ENCODE measurements at places on chromosomes 5 and 9.

- DNase-seq = no peak
Measured at GRCh38 chr5:156331181-156331580, 4.2 kb downstream of the SGCD start.

- DNase-seq = no peak
Measured at GRCh38 chr9:17490110-17490509, 88.8 kb upstream of the SH3GL2 start.

GRCh38 chr5:148387325-148387724 is 3.6 kb downstream of the FBXO38 start:
- DNase-seq = peak; percentile 83

DNA sequence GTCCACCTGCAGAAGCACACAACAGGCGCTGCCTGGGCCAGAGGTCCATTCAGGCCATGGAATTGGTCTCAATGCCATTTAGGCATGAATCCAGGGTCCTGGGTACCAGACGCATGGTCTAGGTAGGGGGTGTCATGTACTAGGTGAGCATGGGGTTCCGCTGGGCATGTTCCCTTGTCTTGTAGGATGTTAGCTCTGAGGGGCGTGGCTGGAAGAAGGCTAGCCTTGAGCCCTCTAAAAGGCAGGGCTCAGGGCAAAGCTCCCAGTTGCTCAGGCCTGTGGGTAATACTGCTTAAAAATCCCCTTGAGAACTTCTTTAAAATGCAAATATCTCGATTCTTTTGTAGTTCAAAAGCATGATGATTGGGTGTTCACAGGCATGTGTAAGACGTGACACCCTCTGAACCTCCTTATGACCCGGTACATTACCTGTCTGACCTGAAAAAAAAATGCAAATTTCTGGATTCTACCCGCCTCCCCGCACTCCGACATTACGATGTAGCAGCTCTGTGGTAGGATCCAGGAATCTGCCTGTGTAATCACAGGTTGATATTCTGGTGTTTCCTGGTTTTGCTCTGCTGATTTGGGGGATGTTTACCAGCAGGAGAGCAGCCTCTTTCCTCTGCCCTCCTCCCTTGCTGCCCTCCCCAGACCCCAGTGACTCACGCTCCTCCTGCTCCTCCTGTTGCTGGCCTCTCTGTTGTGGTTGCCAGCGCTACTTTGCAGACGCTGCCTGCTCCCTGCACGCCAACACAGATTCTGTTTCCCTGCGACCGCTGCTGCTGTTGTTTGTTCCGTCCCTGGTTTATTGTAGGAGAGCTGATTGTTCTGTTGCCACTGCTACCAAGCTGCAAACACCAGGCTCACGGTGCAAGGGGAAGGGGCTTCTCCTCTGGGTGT is 5.7 kb downstream of the TMC1 start:
- DNase-seq = peak; percentile 93

DNA sequence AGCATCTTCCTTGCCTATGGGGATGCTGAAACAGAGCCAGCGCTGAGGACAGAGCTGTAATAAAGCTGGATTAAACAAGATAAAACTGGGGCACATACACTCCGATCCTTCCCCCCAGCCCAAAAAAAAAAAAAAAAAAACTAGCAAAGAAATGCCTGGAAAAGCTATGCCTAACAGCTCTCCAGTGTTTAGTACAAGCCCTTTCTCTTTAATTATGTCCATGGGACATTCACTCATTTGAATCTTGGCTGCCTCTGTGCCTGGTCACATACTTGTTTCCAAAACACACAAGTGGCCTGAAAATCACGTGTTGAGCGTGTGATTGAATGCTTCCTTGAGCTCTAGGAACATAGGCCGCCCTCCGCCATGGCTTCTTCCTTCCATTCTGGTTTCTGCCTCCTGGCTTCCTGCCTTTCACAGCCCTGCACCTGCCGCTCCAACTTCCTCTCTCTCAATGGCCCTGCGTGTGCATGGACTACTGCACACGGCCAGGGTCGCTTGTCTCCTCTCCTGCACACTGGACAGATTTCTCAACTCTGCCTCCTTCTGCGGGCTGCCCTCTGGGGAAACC is 111.0 kb upstream of the RETREG1 start:
- DNase-seq = no peak

DNA sequence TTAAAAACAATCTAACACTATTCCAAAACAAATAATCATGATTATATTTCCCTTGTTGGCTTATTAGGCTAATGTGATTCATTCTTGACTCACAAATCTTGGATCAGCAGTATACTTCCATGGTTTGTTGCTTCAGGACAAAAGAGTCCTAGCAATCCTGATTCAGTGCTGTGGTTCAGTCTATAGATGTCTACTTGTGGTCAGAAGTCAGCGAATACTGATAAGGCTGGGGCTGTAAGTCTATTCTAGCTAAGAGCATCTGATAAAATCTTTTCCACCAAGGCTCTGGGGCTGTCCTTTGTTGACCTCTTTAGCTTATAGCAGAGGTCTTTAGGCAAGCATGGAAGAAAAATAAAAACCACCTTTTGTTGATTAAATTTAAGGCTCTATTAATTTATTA is 4.4 kb upstream of the SMIM3 start:
- peak; percentile 71 for DNase-seq

All from AG10803 (cell line).